Bladder microvascular endothelial cell (primary cell): ENCODE measurements at places on chromosomes 11 and 22. TPM values are rescaled to one million over a fixed set of nuclear protein-coding genes. Genes with fewer than 3 reads are reported as not detected.

Gene ST14
- 0.06 TPM in 1 of 2 replicates, not detected in the other for total RNA-seq

Gene DGAT2
- total RNA-seq = 0.65 and 2.9 TPM in 2 replicates

Gene ELP4
- 10.8 and 18.3 TPM in 2 replicates for total RNA-seq

Gene HYOU1
- total RNA-seq = 125 and 188 TPM in 2 replicates

Gene BRSK2
- total RNA-seq = under 0.01 and 1.4 TPM in 2 replicates
